Sigmoid colon (tissue), 7 donors: ENCODE measurements at places on chromosomes 16 and 17. TPM values are rescaled to one million over a fixed set of nuclear protein-coding genes. Genes with fewer than 3 reads are reported as not detected.

The CAMKK1 gene
- total RNA-seq, result 9.7 TPM

The GPATCH8 gene
- total RNA-seq, result 27.5 TPM

The HS3ST4 gene
- total RNA-seq, result 0.14 TPM

The SCGB1C2 gene
- not detected for total RNA-seq

The HSD17B1 gene
- 0.16 TPM for total RNA-seq

The HIRIP3 gene
- 15.8 TPM for total RNA-seq

The DHRS7C gene
- not detected for total RNA-seq

The ACSM2A gene
- total RNA-seq, result not detected

The NDUFAF8 gene
- total RNA-seq, result 40.0 TPM

GRCh38 chr17:74919440-74920305 is 3.4 kb downstream of the USH1G start:
- DNase-seq, result no peak
- H3K36me3 ChIP-seq, result no peaks in the 10 kb centered on the region
- H3K4me1 ChIP-seq, result peaks cover 21% of the 10 kb centered on the region
- H3K27me3 ChIP-seq, result peaks cover 62% of the 10 kb centered on the region

DNA sequence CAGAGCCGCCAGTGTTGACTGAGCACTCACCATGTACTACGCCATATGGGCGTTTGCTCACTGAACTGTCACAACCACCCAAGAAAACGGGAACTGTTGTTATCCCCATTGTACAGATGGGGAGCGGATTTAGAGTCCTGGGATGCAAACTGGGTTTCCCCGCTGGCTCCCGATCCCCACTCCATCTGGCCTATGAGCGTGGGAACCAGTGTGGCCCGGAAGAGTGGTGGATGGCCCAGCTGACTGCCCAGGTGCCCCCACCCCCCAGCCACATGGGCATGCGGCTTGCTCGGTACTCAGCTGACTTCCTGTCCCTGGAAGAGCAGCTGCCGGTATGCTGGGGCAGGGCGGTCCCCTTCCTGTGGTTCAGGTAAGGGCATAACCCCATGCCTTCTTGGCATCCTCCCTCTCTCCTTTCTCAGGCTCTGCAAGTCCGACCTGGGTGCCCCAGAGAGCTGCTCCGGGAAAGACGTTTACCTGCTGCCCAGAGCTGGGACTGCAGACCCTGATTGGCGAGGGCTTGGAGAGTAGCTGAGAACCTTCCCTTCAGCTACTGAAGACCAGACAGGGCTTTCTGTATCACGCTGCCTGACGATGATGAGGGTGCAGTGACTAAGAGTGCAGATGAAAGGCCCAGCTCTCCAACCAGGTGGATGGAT is 16.2 kb downstream of the SOCS3 start:
- no peak for DNase-seq
- H3K36me3 ChIP-seq, result no peaks in the 10 kb centered on the region
- peaks cover 47% of the 10 kb centered on the region for H3K4me1 ChIP-seq
- no peaks in the 10 kb centered on the region for H3K27me3 ChIP-seq

- peak overlapping the region; percentile 81 for H3K27ac ChIP-seq
- peaks cover 3% of the 10 kb centered on the region for H3K4me1 ChIP-seq
- H3K36me3 ChIP-seq, result no peaks in the 10 kb centered on the region
These were observed 137.7 kb upstream of the CORO6 start for GRCh38 chr17:29760279-29761039.

DNA sequence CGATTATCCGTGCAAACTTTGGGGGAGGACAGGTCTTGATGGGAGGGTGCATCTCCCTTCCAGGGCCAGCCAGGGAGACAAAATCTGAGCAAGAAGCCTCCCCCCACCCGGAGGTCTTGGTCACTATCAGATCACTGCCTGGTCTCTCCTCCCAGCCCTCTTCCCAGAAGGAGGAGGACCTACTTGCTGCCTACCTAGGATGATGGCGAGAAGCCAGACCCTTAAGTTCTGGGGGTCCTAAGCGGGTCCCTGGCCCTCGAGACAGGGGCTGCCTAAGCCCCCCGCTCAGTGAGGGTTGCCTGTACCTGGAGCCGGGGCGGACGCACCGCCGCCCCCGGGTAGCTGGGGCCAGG is 4.6 kb downstream of the TSPOAP1 start:
- no peaks in the 10 kb centered on the region for H3K36me3 ChIP-seq
- peak overlapping the region; percentile 78 for H3K27ac ChIP-seq
- peak overlapping the region; percentile 61 for H3K4me3 ChIP-seq
- H3K4me1 ChIP-seq, result peaks cover 20% of the 10 kb centered on the region
- no peak for DNase-seq
- peaks cover 6% of the 10 kb centered on the region for H3K27me3 ChIP-seq

DNA sequence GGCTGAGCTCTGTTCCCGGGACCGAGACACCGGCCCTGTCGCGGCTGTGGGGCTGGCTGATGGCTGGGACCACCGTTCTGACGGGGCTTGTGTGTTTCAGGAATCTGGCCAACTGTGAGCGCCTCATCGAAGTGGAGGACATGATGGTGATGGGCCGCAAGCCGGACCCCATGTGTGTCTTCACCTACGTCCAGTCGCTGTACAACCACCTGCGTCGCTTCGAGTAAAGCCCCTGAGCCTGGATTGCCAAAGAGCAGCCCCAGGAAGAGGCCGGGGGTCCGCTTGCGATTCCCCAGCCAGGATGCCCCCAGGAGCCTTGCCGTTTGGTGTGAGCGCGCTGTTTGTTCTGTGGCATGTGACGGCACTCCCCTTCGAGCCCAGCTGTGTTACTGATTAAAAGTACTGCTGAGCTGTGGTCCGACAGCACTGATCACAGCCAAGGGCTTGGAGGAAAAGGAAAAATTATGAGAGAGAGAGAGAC is 23.0 kb downstream of the SMTNL2 start:
- DNase-seq, result no peak
- H3K36me3 ChIP-seq, result no peaks in the 10 kb centered on the region

GRCh38 chr17:2174468-2175293 is 119.8 kb downstream of the HIC1 start:
- peak overlapping the region; percentile 88 for H3K27ac ChIP-seq
- H3K36me3 ChIP-seq, result peaks cover 8% of the 10 kb centered on the region
- peaks cover 85% of the 10 kb centered on the region for H3K4me1 ChIP-seq
- H3K4me3 ChIP-seq, result no peak overlapping the region
- no peaks in the 10 kb centered on the region for H3K27me3 ChIP-seq

GRCh38 chr16:29921034-29921385 is 5.0 kb downstream of the KCTD13 start:
- H3K27ac ChIP-seq, result no peak overlapping the region
- H3K4me1 ChIP-seq, result peaks cover 14% of the 10 kb centered on the region
- no peak overlapping the region for H3K4me3 ChIP-seq
- no peaks in the 10 kb centered on the region for H3K27me3 ChIP-seq
- no peaks in the 10 kb centered on the region for H3K36me3 ChIP-seq

DNA sequence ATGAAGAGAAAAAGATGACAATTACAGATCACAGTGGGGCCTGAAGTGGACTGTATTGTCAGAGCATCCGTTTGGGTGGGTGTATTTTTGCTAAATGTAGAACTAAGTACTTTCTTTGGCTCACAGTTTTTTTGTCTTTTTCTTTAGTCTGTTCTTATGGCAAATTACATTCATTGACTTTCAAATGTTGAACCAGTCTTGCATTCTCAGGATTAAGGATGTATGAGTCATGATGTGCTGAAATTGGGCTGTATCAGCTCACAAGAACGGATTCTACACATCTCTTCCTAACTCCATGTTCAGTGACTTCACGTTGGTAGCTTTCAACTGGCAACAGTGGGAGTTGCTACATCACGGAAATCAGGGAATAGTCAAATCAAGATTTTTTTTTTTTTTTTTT is 66.5 kb downstream of the TEX2 start:
- no peaks in the 10 kb centered on the region for H3K27me3 ChIP-seq
- peaks cover 12% of the 10 kb centered on the region for H3K4me1 ChIP-seq
- no peaks in the 10 kb centered on the region for H3K36me3 ChIP-seq
- H3K27ac ChIP-seq, result no peak overlapping the region

GRCh38 chr16:10242916-10243315 is 60.7 kb upstream of the GRIN2A start:
- no peaks in the 10 kb centered on the region for H3K4me1 ChIP-seq
- no peak overlapping the region for H3K4me3 ChIP-seq
- H3K27me3 ChIP-seq, result no peaks in the 10 kb centered on the region
- no peak for DNase-seq
- H3K27ac ChIP-seq, result no peak overlapping the region

DNA sequence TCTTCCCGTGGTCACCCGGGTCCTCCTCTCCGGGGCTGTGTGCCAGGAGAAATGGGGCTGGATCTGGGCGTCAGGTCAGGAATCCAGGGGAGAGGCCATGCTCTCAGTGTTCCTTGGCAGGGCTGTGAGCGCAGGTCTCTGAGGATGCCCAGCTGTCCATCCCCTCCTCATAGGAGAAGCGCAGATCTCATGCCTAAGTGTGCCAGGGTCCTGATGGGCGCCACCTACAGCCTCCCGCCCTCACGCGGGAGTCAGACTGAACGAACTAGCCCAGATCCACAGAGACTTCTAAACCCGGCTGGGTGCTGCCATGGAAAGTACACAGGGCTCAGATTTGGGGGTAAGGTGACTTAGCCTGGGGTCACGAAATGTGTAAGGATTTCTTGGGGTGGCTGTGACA is 24.3 kb downstream of the MGRN1 start:
- DNase-seq, result no peak
- H3K27ac ChIP-seq, result no peak overlapping the region
- peaks cover 28% of the 10 kb centered on the region for H3K36me3 ChIP-seq
- H3K27me3 ChIP-seq, result no peaks in the 10 kb centered on the region

GRCh38 chr16:1820946-1821290 is 5.7 kb downstream of the HAGH start:
- H3K4me1 ChIP-seq, result peaks cover 24% of the 10 kb centered on the region
- no peak overlapping the region for H3K27ac ChIP-seq
- peaks cover 42% of the 10 kb centered on the region for H3K36me3 ChIP-seq
- DNase-seq, result no peak

DNA sequence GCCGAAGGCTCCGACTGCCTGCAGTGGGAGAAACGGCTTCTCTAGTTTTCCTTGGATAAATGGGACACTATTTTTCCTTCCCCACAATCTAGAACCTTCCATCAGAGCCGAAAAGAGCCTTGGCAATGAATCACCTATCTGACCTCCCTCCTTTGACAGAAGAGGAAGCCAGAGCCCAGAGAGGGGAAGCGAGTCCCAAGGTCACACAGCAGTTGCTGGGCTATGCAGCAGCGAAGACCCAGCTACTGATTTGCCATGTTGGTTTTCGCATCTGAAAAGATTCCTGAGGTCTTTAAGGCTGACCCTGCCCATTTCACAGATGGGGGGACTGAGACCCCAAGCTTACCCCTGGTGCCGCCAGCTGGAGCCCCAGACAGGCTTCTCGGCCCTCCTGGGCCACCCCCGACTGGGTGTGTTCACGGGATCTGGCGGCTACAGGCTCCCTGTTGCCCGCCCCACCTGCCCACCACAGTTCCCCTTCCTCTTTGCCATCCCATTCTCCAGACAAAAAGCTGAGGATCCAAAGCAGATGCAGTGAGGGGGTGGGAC is 45.9 kb downstream of the RAI1 start:
- H3K4me1 ChIP-seq, result peaks cover 48% of the 10 kb centered on the region
- H3K36me3 ChIP-seq, result no peaks in the 10 kb centered on the region
- DNase-seq, result no peak
- peak overlapping the region; percentile 86 for H3K27ac ChIP-seq

DNA sequence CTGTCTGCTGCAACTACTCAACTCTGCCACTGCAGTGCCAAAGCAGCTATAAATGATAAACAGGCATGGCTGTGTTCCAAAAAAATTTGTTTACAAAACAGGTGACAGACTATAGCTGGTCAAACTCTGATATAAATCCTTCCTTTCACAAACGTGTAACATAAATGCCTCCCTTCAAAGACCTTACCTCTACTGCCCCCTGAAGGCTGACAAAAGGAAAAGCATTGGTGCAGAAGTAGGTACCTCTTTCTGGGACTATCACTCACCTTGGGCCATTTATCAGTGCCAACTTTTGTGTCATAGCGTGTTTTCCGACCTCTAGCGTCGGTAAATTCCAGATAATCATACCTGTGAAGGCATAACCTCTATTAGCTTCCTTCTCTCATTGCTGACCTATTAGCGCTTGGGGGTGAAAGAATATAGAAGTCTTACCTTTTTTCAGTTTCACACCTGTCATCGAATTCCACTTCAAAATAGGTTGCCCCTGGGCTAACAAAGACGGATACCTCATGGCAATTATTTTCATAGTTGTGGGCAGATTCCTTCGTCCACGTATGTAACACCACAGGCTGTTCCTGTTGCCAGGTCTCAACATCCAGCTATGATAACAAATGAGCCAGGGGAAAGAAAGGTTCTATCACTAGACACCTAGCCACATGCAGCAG is 67.9 kb downstream of the ZZEF1 start:
- no peak overlapping the region for H3K4me3 ChIP-seq
- H3K27me3 ChIP-seq, result no peaks in the 10 kb centered on the region
- peaks cover 45% of the 10 kb centered on the region for H3K36me3 ChIP-seq
- no peak for DNase-seq

GRCh38 chr16:81526935-81527334 is 82.3 kb downstream of the CMIP start:
- H3K27me3 ChIP-seq, result no peaks in the 10 kb centered on the region
- no peaks in the 10 kb centered on the region for H3K36me3 ChIP-seq
- peak overlapping the region; percentile 64 for H3K27ac ChIP-seq
- no peaks in the 10 kb centered on the region for H3K4me1 ChIP-seq

- DNase-seq, result no peak
- H3K27ac ChIP-seq, result no peak overlapping the region
- no peaks in the 10 kb centered on the region for H3K27me3 ChIP-seq
- H3K4me3 ChIP-seq, result no peak overlapping the region
- H3K4me1 ChIP-seq, result no peaks in the 10 kb centered on the region
These were observed 233.1 kb upstream of the AXIN2 start for GRCh38 chr17:65794572-65794971.

DNA sequence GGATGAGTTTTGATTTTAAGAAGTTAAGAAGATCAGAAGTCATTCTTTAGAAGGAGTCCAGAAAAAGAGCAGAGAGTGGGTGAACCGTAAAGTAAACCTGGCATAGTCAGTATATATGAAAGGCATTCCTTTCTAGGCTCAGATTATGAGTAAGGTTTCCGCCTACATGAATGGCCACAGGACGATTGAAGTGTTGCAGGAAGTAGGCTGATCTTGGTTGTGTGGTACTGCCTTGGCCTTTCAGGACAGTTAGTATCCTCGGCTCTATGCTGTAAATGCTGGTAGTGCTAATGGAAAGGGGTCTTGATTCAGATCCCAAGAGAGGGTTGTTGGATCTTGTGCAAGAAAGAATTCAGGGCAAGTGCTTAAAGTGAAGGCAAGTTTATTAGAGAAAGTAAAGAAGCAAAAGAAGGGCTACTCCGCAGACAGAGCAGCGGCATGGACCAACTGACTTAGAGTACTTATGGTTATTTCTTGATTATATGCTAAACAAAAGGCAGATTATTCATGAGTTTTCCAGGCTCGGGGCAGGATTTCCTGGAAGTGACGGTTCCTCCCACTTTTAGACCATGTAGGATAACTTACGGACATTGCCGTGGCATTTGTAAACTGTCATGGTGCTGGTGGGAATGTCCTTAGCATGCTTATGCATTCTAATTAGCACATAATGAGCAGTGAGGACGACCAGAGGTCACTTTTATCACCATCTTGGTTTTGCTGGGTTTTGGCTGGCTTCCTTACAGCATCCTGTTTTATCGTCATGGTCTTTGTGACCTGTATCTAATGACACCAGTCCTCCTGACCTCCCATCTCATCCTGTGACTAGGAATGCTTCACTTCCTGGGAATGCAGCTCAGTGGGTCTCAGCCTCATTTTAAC is 164.8 kb downstream of the SNX29 start:
- no peak for DNase-seq
- no peaks in the 10 kb centered on the region for H3K27me3 ChIP-seq
- H3K4me3 ChIP-seq, result no peak overlapping the region
- no peak overlapping the region for H3K27ac ChIP-seq

GRCh38 chr17:59149051-59149450 is 5.9 kb downstream of the SKA2 start:
- peaks cover 12% of the 10 kb centered on the region for H3K4me1 ChIP-seq
- H3K4me3 ChIP-seq, result no peak overlapping the region
- no peak for DNase-seq
- no peak overlapping the region for H3K27ac ChIP-seq
- H3K27me3 ChIP-seq, result no peaks in the 10 kb centered on the region
- no peaks in the 10 kb centered on the region for H3K36me3 ChIP-seq
